ENCODE measurements at places on chromosomes 4 and X.

- DNase-seq, result no peak
Measured at GRCh38 chr4:112808001-112808400, 171.1 kb downstream of the LARP7 start.

DNA sequence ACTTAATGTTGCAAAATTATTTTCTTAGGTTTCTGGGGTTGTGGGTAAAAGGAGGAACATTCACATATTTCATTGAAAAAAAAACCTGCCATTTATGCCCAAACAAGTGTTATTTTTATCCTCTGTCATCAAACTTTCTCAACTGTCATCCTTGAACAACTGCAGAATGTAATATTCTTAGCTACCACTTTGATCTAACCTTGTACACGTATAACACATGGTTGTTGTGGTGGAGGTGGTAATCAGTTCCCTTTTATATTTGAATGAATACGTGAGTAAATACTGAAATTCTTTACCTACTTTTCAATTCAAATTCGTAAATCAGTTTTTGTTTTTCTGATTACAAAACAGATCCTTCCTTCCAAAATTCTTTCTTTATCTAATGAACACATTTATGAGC lies 3.8 kb upstream of the AMMECR1 start:
- DNase-seq, result no peak

- no peak for DNase-seq
Measured at GRCh38 chr4:163492951-163493504, 1.5 kb upstream of the TMA16 start.

DNA sequence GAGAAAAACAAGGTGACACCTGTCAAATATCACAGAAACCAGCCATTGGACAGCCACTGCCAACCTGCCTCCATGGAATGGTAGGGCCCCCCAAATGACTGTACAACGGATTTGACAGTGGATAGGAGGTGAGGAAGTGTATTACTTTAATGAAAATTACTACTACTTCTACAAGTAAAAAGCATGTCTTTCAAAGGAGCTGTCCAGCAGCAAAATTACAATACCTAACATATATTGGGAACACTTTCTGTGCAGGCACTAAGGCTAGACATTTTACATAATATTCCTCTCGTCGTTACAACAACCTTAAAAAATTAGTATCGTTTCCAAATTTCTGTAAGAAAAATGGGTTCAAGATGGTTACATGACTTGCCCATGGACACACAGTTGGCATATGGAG lies 14.9 kb downstream of the PPP3CA start:
- no peak for DNase-seq

DNA sequence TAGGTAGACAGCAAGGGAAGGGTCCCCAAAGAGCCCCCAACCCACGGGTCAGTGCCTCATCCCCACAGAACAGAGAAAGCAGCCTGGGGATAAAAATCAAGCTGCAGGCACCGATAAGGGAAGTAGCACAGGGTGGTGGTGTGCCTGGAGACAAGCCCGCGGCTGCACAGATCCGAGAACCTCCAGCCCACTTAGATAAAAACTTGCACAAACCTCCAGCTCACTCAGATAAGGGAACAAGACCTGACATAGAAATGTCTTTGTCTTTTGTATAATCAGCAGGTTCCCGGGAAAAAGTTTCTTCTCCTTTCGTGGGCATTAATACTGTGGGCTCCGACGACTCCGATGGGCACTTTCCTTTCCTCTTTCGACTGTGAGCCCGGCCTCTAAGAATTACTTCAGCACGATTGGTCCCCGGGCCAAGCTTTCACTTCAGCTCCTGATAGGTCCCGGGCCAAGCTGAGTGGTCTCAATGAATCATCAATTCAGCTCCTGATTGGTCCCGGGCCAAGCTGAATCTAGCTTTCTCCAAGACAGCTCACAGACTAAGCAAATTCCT lies 32.4 kb downstream of the PRDX4 start:
- no peak for DNase-seq

DNA sequence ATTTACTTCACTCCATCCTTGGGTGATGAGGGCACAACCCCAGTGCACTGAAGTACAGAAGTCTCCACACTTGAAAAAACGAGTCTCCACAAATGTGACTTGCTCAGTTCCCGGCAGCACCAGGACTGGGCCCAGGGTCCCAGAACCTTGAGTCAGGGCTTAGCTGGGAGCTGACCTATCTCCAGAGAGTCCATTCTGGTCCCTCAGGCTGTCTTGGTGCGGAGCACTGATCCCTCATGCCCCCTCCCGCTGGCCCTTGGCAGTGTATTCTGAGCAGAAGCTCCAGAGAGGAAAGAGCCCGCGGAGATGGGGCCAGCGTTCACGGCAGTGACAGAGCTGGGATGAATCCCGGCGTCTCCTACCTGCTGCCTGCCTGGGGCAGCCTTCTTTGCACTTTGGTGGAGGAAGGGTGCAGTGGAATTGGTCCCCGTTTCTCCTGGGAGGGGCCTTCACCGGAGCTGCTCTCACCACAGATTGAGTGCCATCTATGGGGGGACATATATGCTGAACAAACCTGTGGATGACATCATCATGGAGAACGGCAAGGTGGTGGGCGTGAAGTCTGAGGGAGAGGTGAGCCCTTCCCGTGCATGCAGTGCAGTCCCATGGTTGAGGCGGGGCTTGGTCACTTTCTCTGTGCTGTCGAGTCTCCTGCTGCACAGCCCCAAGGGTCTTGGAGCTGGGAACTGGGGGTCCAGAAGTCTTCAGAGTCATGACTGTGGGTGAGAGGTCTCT lies 3.2 kb upstream of the FAM50A start:
- no peak for DNase-seq

GRCh38 chr4:61152433-61152832 lies 47.7 kb upstream of the ADGRL3 start:
- no peak for DNase-seq
